ENCODE measurements at places on chromosomes 2 and 18.

DNA sequence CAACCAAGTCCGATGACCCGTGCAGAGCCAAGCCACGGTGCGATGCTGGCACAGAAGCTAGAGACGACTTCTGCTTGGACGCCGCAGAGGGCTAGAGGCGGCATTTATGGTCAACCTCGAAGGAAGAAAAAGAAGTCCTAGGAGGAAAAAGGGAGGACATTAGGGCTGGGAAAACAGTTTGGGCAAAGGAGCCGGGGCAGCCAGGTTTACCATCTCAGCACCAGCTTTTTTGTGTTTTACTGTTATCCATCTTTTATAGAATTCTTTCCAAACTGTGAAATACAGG is 643 bp upstream of the DTNB start:
- no peak for DNase-seq

GRCh38 chr2:15840148-15840547 is 100.2 kb upstream of the MYCN start:
- no peak for DNase-seq

- DNase-seq = no peak
These were observed 65.0 kb downstream of the NYAP2 start for GRCh38 chr2:225464346-225465025.

- no peak for DNase-seq
These were observed 83.8 kb downstream of the STRN start for GRCh38 chr2:36882532-36882931.

DNA sequence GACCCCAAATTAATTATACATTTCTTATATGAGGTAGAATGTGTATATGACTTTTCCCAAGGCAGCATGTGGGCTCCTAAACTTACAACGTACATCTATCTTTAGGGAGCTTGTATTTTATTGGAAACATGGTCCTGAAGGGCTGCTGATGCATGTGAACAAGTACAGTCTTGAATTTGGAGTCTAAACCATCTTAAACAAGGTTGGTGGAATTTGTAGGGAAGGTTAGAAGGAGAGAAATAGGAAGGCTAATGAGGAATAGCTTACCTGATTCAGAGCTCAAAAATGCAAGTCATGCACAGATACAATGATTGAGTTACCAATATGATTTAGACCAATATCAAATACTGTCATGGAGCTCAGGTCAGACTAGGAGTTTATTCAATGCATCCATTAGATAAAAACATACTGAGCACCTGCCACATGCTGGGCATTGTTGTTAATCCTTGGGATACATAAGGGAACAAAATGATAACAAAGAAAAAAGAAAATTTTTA is 458.6 kb upstream of the ETAA1 start:
- DNase-seq = no peak

Measured in activated CD8-positive, alpha-beta memory T cell treated with anti-CD3 and anti-CD28 coated beads, Interleukin-2, amount 50 U/mL, for 4 hours (primary cell).